ENCODE measurements at places on chromosomes 13 and 19. TPM values are rescaled to one million over a fixed set of nuclear protein-coding genes. Genes with fewer than 3 reads are reported as not detected.
A peak's percentile ranks its signal among the peaks of the same experiment; 100 is the strongest.

Gene FOXA3
- not detected for polyA plus RNA-seq

DNA sequence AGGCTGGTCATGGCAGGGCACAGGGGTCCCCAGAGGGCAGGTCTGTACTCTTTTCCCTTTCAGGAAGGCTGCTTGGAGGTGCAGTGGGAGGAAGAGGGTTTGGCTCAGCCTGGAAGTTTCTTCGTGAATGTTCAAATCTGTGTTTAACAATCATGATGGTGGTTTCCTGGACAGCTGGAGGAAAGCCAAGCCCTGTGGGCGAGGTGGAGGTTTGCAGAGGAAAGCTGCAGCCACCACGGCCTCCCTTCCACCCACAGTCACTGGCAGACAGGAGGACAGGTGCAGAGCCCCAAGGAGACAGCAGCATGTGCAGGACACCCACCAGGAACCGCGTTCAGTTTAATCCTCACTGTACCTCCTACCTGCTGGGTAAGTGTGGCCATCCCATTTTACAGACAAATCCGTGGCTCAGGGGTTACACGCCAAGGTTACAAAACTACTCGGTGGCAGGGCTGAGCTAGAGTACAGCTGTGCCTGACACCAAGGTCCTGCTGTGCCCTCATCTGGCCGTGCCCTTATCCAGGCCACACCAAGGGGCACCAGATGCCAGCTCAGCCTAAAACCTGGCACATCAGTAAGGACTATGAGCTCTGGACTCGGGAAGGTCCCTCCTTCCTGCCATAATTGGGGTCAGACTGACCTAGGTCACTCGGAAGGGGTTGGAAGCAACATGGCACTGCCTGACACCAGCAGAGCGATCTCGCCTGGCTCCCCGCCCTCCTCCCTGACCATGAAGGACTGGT, 34.1 kb downstream of the SUGP2 start:
- no peaks in the 10 kb centered on the region for H3K36me3 ChIP-seq
- H3K4me3 ChIP-seq = no peak overlapping the region
- H3K27ac ChIP-seq = no peak overlapping the region
- no peak for DNase-seq

- no peak overlapping the region for H3K4me3 ChIP-seq
- no peaks in the 10 kb centered on the region for H3K27me3 ChIP-seq
- H3K27ac ChIP-seq = no peak overlapping the region
- no peaks in the 10 kb centered on the region for H3K36me3 ChIP-seq
- H3K4me1 ChIP-seq = peaks cover 7% of the 10 kb centered on the region
Measured at GRCh38 chr13:50998326-50998725, 88.7 kb downstream of the RNASEH2B start.

GRCh38 chr13:59542303-59542702, 621.4 kb downstream of the DIAPH3 start:
- H3K4me1 ChIP-seq = no peaks in the 10 kb centered on the region
- no peak overlapping the region for H3K4me3 ChIP-seq
- DNase-seq = no peak
- H3K27ac ChIP-seq = no peak overlapping the region

- H3K36me3 ChIP-seq = peaks cover 13% of the 10 kb centered on the region
- no peak for DNase-seq
- H3K27me3 ChIP-seq = no peaks in the 10 kb centered on the region
- no peak overlapping the region for H3K27ac ChIP-seq
Measured at GRCh38 chr13:19818223-19818842, 35.6 kb upstream of the PSPC1 start.

DNA sequence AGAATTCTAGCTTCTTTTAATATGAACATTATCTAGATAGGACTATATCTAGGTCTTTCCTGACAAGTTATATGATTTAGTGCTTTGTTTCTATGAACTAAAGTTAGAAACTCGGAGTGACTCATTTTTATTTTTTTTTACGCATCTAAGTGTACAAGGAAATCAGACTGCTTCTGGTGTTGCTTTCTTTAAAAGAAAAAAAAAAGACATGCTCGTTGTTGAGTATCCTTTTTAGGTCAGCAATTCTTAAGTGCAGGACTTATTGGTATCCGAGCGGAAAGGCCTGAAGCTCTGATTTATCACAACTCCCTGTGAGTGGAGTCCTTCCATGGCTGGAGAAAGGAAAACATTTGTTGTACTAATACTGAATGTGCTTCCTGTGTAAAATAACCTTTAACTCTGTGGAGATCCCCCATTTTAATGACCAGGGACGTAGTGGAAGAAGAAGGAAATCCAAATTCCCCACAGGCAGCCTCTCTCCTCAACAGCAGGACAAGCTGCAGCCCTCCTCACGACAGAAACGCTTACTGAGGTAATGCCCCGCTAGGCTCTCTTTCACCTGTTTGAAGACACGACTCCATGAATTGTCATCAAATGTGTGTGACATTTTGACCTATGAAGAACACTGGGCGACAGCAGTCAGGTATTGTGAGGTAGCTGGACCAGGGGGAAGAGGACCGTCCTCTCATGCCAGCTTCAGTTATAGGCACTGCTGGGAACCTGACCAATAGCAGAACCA, 17.9 kb upstream of the POMP start:
- peaks cover 9% of the 10 kb centered on the region for H3K4me1 ChIP-seq
- H3K27me3 ChIP-seq = no peaks in the 10 kb centered on the region
- H3K36me3 ChIP-seq = no peaks in the 10 kb centered on the region
- H3K4me3 ChIP-seq = no peak overlapping the region
- no peak for DNase-seq

DNA sequence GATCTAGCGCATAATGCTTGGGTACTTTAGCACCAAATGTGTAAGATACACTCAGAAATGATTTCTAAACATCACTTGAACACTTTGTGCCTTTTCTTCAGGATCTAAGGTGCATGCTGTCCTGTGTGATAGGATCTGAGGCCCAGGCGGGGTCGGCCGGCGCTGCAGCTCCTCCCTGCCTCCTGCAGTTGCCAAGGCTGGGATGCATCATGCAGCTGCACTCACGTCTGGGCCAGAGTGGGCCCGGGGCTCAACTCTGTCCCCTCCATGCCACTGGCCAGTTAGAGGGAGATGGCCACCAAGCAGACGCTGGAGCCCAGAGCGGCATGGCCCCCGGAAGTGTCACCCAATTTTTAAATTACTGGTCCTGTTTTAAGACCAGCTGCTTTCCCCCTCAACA, 29.3 kb upstream of the CD33 start:
- H3K36me3 ChIP-seq = no peaks in the 10 kb centered on the region
- DNase-seq = no peak
- H3K4me3 ChIP-seq = no peak overlapping the region
- H3K27ac ChIP-seq = no peak overlapping the region
- H3K27me3 ChIP-seq = peaks cover 2% of the 10 kb centered on the region

GRCh38 chr19:35248310-35249145, at the start of gene LSR:
LSR (plus strand) TSS chr19:35249002; CDS start chr19:35249023, 21 bp downstream.
- H3K4me3 ChIP-seq = peak within 1 kb of the TSS; percentile 78
- H3K4me1 ChIP-seq = peaks cover 19% of the 10 kb centered on the region
- peak; percentile 84 for DNase-seq
- H3K27me3 ChIP-seq = peaks cover 6% of the 10 kb centered on the region
- no peaks in the 10 kb centered on the region for H3K36me3 ChIP-seq

DNA sequence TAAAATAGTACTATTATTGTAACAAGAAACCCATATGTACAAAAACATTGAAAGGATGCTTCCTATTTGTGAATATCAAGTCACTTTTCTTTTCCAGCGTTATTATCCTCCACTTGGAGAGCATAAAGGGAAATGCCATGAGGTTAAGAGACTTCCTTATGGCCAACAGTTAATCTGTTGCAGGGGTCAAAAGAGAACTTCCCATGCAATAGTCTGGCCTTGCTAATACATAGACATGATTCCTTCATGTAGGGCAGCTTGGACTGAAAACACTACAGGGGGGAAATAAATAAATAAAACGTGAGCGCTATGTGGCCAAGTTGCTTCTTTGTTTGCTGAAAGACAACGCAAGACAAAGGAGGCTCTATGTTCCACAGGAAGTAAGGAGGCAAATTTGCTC, 269.1 kb upstream of the EDNRB start:
- no peak for DNase-seq
- no peaks in the 10 kb centered on the region for H3K36me3 ChIP-seq
- H3K4me3 ChIP-seq = no peak overlapping the region
- H3K27ac ChIP-seq = no peak overlapping the region
- H3K4me1 ChIP-seq = no peaks in the 10 kb centered on the region
- H3K27me3 ChIP-seq = no peaks in the 10 kb centered on the region

Gene EID2B
- polyA plus RNA-seq = 4.3 TPM

- DNase-seq = no peak
- H3K36me3 ChIP-seq = no peaks in the 10 kb centered on the region
- H3K4me3 ChIP-seq = no peak overlapping the region
- no peak overlapping the region for H3K27ac ChIP-seq
- H3K4me1 ChIP-seq = no peaks in the 10 kb centered on the region
- H3K27me3 ChIP-seq = no peaks in the 10 kb centered on the region
Measured at GRCh38 chr13:30786648-30787047, 51.3 kb downstream of the ALOX5AP start.

Gene C3
- polyA plus RNA-seq = 1,199 TPM

Gene VAV1
- 2.4 TPM for polyA plus RNA-seq

Gene NANOS3
- 0.71 TPM for polyA plus RNA-seq

DNA sequence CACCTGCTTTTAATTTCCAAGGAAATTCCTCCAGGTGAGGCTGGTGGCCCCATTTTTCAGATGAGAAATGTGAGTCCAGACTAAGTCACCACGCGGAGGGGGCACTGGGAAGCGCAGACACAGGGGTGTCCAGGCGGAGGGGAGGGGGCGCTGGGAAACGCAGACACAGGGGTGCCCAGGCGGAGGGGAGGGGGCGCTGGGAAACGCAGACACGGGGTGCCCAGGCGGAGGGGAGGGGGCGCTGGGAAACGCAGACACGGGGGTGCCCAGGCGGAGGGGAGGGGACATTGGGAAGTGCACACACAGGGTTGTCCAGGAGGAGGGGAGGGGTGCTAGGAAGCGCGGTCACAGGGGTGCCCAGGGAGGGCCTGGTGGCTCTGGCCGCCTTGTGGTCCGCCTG, 3.5 kb downstream of the GRK1 start:
- H3K4me3 ChIP-seq = no peak overlapping the region
- no peaks in the 10 kb centered on the region for H3K27me3 ChIP-seq
- no peaks in the 10 kb centered on the region for H3K36me3 ChIP-seq
- H3K27ac ChIP-seq = no peak overlapping the region
- H3K4me1 ChIP-seq = no peaks in the 10 kb centered on the region

Gene OR4F17
- polyA plus RNA-seq = not detected

Gene LCP1
- 17.3 TPM for polyA plus RNA-seq

- peak overlapping the region; percentile 9 for H3K4me3 ChIP-seq
- H3K27ac ChIP-seq = peak overlapping the region; percentile 35
- no peak for DNase-seq
Measured at GRCh38 chr19:1028062-1028926, 1.9 kb downstream of the CNN2 start.

DNA sequence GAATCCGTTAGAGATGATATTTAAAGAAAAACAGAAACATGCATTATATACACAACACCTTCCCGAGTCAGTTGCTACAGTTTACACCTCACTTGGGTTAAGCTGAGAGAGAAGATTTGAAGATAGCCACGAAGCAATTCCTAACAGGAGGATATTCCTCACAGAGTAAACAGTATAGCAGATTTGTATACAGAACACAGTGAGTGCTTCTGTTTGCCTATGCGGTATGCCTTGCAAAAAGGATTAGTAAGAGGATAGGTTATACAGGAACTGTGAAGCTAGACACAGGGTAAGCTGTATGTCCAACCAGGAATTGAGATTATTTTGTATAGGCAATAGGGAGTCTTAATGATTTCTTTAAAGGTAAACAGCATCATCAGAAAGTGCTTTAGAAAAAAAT, 471.8 kb downstream of the LIG4 start:
- no peak for DNase-seq
- no peaks in the 10 kb centered on the region for H3K27me3 ChIP-seq
- H3K27ac ChIP-seq = no peak overlapping the region
- H3K4me1 ChIP-seq = no peaks in the 10 kb centered on the region
- H3K36me3 ChIP-seq = no peaks in the 10 kb centered on the region

- H3K36me3 ChIP-seq = no peaks in the 10 kb centered on the region
- H3K27ac ChIP-seq = no peak overlapping the region
- H3K27me3 ChIP-seq = no peaks in the 10 kb centered on the region
Measured at GRCh38 chr13:67278235-67278634, 48.1 kb upstream of the PCDH9 start.

- peaks cover under 1% of the 10 kb centered on the region for H3K27me3 ChIP-seq
- DNase-seq = no peak
- H3K4me1 ChIP-seq = no peaks in the 10 kb centered on the region
- H3K27ac ChIP-seq = no peak overlapping the region
Measured at GRCh38 chr19:35080613-35081170, 34.9 kb upstream of the FXYD3 start.

- no peak overlapping the region for H3K27ac ChIP-seq
- no peaks in the 10 kb centered on the region for H3K4me1 ChIP-seq
- H3K27me3 ChIP-seq = no peaks in the 10 kb centered on the region
- H3K4me3 ChIP-seq = no peak overlapping the region
Measured at GRCh38 chr13:75715601-75716523, 79.7 kb downstream of the LMO7 start.
